ENCODE measurements at places on chromosomes 3 and 15.

- DNase-seq = no peak
These were observed 12.6 kb downstream of the SLC38A3 start for GRCh38 chr3:50217681-50218080.

GRCh38 chr3:124762661-124763011, 32.4 kb downstream of the UMPS start:
- no peak for DNase-seq

DNA sequence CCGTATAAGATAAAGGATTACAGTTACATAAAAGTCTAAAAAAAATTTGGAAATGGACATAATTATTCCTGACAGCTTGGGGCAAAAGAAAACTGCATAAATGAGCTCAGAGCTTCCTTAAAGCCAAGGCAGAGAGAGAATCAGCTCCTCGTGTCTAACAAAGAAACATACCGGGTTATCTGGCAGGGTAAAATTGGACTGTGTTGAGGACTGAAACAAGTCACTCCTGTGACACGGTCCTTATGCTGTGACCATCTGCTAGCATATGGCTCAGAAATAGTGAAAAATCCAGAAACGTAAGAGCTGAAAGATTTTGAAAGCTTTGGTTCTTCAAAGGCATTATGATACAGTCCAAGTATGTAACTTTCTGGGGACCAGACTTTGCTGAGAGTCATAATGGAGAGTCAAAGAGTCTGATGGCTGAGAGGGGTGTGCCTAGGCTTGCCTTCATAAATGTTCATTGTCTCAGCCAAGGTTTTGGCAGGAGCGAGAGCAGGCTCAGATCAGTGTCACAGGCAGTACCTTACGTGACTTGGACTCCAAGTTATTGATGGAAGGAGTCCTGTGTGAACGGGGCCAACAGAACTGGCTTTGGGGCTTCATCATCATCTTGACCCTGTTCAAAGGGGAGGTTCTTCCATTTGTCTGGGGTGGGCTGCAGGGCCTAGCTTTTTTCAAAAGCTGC, 12.5 kb downstream of the MAP6D1 start:
- no peak for DNase-seq

- DNase-seq = no peak
These were observed 989.9 kb downstream of the ROBO2 start for GRCh38 chr3:78029775-78030174.

DNA sequence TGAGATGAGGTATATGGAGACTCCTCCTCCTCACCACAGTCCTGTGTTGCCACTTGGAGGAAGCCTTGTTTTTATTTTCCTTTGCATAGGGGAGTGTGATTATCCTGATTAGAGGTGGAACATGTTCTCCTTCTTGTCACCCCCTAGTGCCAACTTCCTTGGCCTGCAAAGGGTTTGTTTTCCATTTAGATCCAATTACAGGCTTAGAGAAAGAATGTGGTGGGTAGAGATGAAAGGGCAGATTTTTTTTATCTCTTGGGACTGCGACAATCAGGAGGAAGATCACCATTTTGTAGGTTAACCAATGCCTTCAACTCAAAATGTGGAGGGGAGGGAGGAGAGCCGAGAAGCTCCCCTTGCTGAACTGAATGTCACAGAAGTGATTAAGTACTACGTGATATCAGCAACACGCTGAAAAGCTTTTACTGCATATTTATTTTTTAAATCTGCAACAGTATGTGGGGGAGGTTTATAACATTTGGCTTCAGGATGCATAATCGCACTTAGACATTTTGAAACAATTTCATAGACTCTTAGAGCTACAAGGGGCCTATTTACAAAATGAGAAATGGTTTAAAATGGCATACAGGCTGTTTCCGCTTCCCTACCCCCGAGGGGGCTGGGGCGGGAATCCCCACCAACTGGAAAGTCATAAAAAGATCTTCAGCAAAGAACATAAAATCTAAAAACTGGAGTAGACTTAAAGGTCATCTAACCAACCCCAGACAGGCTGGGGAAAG, 2.4 kb downstream of the LMCD1 start:
- no peak for DNase-seq
